ENCODE measurements at places on chromosomes 5 and 9.

- DNase-seq, result no peak
Observed at GRCh38 chr5:111165058-111165457, 59.1 kb upstream of the CAMK4 start.

GRCh38 chr9:37293664-37294524, 128.6 kb upstream of the GRHPR start:
- DNase-seq, result no peak

DNA sequence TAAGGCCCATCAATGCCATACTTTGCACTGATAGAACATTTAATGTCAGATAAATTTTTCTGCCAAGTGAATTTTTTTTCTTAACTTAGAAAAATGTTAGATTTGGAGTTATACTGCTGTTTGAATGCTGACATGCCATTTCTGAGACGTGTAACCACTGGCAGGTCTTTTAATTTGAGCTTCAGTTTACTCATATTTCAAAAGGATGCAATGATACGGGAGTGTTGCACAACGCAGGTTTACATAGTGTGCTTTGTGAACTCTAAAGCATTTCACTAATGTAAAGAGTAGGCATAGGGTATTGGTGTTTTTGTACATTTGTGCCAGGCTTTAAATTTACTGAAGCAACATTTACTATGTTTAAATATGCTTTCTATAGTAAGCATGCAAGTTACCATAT, 4.2 kb downstream of the ZBTB43 start:
- no peak for DNase-seq

- DNase-seq, result no peak
Observed at GRCh38 chr5:140827704-140828361, at the start of gene PCDHA6. Gene PCDHA6 (plus strand): TSS chr5:140827960. CDS start chr5:140828092, 132 bp downstream.

DNA sequence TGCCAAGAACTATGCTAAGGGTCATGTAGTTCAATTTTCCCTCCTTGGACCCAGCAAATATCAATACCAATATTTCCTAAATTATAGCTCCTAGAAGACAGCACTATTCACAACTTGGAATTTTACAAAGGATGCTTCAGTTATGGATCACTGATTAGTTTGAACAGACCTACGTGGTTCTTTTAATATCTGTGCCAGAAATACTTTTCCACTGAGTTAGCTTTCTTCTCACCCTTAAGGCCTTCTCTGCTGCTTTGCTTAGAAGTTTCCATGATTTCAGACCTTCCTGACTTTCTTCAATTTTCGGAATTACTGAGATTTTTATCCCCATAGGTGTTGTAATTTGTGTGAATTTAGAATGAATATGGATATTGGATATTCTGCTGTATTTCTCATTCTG, 380.4 kb downstream of the PSAT1 start:
- no peak for DNase-seq

DNA sequence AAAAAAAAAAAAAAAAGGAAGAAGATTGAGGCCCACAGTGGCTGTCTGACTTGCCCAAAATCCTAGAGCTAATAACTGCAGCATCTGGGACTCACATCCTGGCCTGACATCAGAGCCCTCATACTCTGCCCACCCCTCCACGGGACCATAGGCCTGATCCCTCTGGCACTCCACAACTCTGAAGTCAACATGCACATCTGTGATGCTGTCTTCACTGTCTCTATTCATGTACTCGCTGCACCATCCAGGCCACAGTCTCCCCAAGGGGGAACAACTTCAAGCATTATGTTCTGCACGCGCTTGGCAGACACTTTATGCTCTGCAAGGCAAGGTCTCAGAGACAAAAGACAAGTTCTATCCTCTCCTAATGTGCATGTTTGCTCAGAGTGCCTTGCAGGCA, 158.2 kb downstream of the SPOCK1 start:
- no peak for DNase-seq

GRCh38 chr9:132288966-132289365, 65.8 kb downstream of the SETX start:
- no peak for DNase-seq

- DNase-seq, result no peak
Observed at GRCh38 chr9:3441197-3441816, 84.5 kb downstream of the RFX3 start.

- DNase-seq, result no peak
Observed at GRCh38 chr5:7888901-7889300, 20.0 kb downstream of the MTRR start.

DNA sequence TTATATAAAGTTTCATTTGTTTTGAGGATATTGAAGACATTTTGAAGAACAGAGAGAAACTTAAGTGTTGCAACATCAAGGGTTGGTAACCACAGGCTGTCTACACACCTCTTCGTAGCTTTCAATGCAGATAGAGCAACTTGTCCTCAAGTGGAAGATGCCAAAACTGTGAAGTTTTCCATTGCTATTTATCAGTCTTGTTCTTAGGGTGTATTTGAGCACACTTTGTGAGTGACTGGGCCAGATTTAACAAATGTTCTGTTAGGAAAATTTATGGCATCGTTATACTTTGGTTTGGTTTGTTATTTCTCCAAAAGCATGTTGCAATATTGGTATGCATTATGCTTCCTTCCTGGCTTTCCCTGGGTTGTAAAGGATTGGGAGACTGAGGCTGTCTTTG, 31.6 kb downstream of the NNT start:
- DNase-seq, result no peak

DNA sequence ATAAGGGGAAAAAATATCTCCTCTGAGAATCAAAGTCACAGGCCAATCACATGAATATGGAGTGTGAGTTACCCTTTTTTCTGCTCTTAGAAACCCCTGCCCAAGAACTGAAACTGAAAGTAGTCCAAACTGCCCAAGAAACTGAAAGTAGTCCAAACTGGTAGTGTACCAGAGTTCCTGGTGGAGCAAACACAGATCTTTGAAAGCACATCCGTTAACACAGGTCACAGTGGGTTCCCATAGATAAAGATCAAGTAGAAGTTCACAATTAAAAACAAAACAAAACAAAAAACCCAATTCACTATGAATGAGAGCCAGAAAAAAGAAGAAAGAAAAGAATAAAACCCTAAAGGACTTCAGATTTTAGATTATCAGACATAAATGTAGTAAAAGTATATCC, 332.4 kb upstream of the EFNA5 start:
- DNase-seq, result no peak

DNA sequence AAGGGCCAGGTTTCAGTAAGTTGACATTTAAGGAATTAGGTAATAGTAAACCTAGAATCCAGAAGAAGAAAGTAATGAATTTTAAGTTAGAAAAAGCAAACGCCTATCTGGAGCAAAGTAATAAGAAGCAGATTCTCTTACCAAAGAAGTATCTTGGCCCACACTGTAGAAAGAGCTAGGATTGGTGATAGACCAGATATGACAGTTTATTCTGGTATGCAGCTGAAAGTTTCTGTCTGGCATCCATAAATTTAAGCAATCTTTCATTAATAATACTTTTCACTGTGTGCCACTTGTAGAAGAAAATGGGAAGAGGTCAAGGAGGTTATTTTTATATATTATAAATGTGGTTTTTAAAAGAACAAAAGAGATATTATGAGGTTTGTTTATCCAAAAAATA, 3.0 kb downstream of the RECK start:
- DNase-seq, result no peak

- DNase-seq, result no peak
Observed at GRCh38 chr5:86748538-86749105, 130.9 kb downstream of the COX7C start.

DNA sequence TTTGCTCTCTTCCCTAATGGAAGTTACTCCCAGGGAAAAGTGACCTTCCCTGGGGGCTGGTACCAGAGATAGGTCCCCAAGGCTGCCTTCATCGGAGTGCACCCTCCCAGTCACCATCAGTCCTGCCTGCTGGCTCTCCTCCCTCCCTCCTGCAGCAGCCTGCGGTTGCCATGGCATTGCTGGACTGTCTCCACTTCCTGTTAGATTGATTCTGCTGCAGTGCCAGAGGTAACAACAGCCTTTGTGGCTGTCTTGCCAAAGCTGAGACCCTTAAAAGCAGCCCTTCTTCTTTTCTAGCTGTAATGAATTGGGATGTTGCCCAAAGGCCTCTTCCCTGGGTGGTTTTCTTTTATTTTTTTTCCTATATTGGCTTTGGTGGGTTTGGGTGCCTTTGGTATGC, 78.1 kb upstream of the PRLR start:
- no peak for DNase-seq

GRCh38 chr5:1208743-1209488, 7.5 kb downstream of the SLC6A19 start:
- DNase-seq, result no peak

- DNase-seq, result no peak
Observed at GRCh38 chr9:38489057-38489456, 64.8 kb upstream of the IGFBPL1 start.

DNA sequence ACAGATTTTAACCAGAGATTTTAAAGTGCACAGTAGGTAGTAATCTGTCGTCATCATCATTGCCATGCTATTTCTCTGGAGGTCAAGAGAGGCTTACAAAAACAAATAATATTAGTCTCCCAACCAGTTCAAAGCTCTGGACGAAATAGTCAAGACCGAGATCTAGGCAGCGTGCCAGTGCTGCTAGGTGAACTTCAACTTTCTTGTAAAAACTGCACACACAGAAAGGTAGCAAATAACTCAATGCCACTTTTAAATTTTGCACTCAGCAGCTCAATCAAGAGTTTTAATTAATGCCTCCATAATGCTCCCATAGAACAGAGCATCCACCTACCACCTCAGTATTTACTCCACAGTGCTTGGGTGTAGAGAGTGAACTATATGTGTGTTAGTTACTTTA, 656.8 kb downstream of the IRX1 start:
- no peak for DNase-seq

- no peak for DNase-seq
Observed at GRCh38 chr9:133638711-133639110, 2.5 kb downstream of the DBH start.

DNA sequence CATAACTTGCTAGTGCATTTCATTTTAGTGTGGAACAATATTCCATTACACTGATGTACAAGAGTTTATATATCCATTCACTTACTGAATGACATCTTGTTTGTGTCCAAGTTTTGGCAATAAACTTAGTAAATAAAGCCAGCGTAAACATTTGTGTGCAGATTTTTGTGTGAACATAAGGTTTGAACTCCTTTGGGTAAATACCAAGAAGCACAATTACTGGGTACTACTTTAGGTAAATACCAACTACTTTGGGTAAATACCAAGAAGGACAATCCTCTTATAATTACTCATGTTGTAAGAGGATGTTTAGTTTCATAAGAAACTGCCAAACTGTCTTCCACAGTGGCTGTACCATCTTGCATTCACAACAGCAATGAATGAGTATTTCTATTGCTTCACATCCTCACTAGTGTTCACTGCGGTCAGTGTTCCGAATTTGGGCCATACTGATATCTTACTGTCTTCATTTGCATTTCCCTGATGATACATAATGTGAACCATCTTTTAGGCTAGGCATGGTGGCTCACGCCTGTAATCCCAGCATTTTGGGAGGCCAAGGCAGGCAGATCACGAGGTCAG, 2.3 kb upstream of the SYK start:
- DNase-seq, result no peak

DNA sequence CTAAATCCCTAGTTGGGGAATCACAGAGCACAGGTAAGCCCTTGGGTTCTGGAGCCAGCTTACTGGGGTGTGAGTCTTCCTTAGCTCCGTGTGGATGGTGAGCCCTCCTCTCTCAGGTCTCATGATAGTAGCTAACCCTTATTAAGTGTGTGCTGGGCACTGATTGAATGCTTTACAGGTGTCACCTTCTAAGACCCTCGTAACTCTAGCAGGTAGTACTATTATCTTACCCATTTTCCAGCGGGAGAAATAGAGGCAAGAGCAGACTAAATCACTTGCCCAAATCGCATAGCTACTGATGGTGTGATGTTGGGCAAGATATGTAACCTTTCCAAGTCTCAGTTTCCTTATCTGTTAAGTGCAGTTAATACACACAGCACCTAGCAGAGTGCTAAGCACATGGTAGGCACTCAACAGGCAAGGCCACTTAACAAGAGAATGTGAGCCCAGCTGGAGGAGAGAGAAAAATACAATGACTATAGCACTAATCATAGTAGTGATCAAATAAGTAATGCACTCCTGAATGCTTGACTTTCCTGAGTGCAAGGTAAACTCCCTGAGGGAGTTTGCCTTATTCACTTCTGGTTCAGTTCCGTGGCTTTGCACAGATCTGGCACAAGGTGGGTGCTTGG, at the start of gene DCANP1:
TSS of gene DCANP1 (minus strand) at position 51 of the 632 bp plus-strand sequence. CDS start 240 bp downstream, outside the sequence.
- DNase-seq, result no peak

DNA sequence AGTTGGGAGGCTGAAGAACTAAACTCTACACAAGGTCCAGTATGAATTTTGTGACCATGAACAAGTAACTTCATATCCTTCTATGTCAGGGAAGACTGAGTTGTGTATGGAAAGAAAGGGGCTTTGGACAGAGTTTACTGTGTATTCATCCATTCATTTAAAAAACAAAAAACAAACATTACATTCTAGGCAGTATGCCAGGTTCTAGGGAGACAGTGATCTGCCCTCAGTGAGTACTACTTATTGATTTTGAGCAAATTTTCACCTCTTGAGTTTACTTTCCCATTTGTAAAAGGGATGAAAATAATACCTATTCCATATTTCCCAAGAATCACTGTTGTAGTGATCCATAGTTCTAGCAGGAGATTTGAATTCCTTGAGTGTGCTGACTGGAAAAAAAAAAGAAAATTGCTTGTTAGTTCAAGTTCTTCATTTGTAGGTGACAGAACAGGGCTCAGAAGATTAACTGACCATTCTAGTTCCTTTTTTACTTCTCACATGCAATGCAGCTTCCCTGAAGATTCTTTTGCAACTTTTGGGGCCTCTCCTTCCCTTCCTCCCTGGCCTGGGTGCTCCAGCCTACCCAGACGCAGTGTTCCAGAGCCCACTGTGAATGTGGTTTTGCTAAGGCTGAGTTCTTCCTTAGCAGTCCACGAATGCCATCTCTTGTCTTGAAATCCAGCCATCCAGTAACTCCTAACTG, 2.6 kb upstream of the GAPVD1 start:
- no peak for DNase-seq

DNA sequence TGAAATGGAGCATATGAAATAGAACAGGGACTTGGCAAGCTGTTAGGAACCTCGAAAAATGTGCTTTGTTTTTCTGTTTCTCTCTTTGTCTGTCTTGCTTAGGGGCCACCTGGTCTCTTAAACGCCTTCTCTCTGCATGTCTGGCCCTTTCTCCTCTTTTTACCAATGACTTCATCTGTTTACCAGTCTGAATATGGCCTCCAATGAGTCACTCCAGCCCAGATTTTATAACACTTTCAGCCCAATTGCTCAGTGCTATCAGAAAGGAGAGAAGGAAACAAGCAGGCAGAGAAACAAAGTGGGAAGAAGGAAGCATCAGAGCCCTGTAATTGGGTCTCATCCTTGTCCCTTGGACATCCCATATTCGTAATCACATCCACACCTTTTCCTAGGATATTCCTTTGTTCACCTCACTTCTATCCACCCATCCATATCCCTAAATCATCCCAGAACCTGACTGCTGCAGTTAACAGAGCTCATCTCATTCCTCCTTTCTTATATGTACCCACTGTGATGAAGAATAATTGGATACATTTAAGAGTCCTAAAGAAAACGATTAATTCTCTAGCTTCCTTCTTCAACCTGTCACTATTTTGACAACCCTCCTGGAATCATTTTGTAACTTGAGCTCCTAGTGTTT, 151.8 kb upstream of the GPR151 start:
- no peak for DNase-seq

GRCh38 chr9:89048616-89049015, 57.3 kb downstream of the S1PR3 start:
- DNase-seq, result no peak
